AML-193 (cell line): ENCODE measurements at places on chromosomes 6 and 20.

- DNase-seq, result no peak
These were observed 1.7 kb upstream of the NKX2-2 start for GRCh38 chr20:21515300-21516179.

GRCh38 chr6:2492686-2493523, 247.5 kb upstream of the GMDS start:
- DNase-seq, result peak; percentile 16

- no peak for DNase-seq
These were observed 15.7 kb upstream of the HEY2 start for GRCh38 chr6:125733516-125734300.

- no peak for DNase-seq
These were observed 21.2 kb downstream of the TGM2 start for GRCh38 chr20:38143646-38144554.

- no peak for DNase-seq
These were observed 63.2 kb upstream of the BMP2 start for GRCh38 chr20:6704132-6704861.

GRCh38 chr20:61657721-61658377, 405.8 kb downstream of the CDH4 start:
- DNase-seq, result no peak

DNA sequence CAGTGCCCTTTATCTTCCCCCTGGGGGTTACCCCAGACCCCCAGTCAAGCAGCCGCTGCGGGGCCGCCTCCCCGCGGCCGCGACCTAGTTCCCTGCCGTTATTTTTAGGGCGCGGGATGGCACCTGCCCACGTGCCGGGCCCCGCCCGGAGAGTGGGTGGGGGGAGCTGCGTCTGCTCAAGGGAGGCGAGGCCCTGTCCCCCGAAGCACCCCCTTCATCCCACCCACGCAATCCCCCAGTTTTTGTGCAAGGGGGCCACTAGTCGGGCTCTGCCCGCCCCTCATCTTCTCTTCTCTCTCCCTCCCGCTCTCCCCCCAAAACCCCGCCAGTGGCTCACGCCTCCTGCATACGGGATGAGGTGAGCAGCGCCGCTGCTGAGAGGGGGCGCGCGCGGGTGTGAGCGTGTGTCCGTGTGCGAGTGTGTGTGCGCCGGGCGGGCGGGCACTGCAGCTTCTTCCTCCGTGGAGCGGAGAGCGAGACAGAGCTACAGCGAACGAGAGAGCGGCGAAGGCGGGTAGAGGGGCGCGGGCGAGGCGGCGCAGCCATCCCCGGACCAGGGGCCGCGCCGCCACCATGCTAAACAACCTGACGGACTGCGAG, at the start of gene SLC12A5:
Gene SLC12A5, plus strand, starts transcription at position 444 of the 600 bp plus-strand sequence. Its CDS starts 130 bp downstream, at position 574.
- DNase-seq, result no peak

DNA sequence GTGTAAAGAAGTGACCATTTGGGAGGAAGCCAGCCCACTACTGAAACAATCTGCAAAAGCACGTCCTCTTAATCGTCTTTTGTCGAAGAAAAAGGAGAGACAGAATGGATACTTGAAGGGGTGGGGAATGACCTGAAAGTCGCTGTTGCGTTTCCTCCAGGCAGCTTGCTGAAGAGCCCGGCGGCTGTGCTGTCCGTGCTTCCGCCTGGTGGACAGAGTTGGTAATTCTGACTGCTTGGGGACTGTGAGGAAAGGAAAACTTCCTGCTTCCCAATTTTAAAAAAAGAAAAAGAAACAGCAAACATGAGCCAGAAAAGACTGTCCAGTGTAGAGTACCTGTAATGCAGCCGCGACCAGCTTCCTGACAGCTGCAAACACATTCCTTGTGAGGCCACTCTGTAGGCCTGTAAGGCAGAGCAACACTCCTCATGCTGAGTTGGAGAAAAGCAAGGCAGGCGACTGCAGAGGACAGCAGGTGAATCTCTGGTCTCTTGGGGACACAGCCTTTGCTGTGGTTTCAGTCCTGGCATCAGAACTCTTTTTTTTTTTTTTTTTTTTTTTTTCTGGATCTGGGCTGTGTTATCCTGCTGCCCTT, 251.1 kb upstream of the TBX18 start:
- no peak for DNase-seq

GRCh38 chr20:17344790-17345189, 118.0 kb downstream of the PCSK2 start:
- no peak for DNase-seq

DNA sequence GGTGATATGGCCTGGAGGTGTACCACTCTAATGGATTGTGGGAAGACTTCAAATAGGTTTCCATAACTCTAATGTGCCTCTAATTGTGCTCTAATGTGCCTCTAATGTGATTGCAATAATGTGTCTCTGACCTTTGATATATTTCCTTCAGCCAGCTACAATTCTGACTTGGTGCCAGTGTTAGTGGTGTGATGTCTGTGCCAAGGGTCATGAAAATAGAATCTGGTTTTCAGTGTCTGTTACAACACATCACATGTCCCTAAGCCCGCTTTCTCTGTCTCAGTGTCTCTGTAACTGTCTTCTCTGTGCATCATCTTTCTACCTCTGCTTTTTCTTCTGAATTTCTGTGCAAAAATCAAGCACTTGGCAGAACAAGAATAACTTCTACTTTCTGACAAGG, 77.2 kb upstream of the ECI2 start:
- DNase-seq, result no peak

- peak; percentile 31 for DNase-seq
These were observed 1.7 kb upstream of the SLC12A5 start for GRCh38 chr20:46027245-46027853.

GRCh38 chr6:57327311-57327710, 9.9 kb downstream of the PRIM2 start:
- DNase-seq, result no peak

DNA sequence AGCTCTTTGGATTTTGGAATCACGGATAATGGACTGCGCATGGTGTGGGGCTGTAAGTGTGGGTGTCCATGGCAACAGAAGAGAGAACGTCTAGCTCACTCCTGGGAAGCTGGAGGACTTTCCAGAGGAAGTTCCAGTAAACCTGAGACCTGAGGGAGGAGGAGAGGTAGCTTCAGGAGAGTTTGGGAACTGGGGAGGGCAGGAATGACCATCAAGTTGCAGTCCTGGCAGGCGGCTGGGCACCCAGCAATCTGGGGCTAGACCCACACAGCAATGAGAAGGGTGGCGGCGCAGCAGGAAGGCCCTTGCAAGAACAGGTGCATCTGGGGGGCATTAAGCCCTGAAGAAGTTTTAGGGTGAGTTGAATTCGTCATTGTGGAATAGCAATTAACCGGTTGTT, 95.9 kb downstream of the FOXC1 start:
- no peak for DNase-seq

GRCh38 chr6:166997768-166998255, 1.4 kb upstream of the CEP43 start:
- DNase-seq, result peak; percentile 80

DNA sequence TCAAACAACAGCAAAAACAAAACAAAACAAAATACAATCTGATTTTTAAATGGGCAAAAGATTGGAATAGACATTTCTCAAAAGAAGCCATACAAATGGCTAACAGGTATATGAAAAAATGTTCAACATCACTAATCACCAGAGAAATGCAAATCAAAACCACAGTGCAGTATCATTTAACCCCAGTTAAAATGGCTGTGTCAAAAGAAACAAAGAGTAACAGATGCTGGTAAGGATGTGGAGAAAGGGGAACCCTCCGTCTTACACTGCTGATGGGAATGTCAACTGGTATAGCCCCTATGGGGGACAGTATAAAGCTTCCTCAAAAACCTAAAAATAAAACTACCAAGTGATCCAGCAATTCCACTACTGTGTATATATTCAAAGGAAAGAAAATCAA, 10.9 kb upstream of the NELFCD start:
- DNase-seq, result no peak
